Myocyte (in vitro differentiated cells): ENCODE measurements at places on chromosomes 4 and X. TPM values are rescaled to one million over a fixed set of nuclear protein-coding genes. Genes with fewer than 3 reads are reported as not detected.

Gene SSX2B
- total RNA-seq, result not detected in 2 replicates

Gene AASDH
- 10.7 and 10.9 TPM in 2 replicates for total RNA-seq

Gene CT45A3
- total RNA-seq, result not detected in 2 replicates

Gene AVPR2
- total RNA-seq, result 0.48 and 1.0 TPM in 2 replicates

Gene ELOVL6
- 3.6 and 8.9 TPM in 2 replicates for total RNA-seq

DNA sequence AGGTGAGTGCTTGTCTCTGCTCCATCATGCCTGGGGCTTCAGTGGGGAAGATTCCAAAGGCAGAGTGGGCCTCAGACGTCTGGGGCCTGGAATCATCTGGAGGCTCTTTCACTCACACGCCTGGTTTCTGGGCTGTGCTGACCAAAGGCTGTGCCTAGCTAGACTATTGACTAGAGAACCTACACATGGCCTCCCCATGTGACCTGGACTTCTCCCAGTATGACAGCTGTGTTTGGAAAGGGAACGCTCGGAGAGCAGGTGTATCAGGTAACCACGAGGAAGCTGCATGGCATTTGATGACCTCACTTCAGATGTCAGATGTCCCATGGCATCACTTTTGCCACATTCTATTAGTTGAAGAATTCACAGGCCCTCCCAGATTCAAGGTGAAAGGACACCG lies 51.0 kb downstream of the ADGRL3 start:
- peak; percentile 12 for DNase-seq

DNA sequence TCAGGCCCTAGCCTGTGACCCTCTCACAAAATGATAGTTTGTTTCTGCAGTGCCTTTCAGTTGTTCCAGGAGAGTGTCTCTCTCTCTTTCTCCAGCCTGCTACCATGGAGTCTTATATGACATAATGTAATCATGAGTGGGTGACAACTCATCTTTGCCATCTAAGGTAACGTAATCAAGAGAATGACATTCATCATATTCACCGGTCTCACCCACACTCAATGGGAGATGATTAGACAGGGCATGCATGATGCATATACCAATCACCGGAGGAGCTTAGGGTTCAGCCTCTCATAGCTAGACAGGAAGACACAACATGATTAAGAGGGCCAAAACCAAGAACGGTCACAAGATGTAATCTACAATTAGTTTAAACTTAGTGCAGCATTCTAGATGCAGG lies 97.1 kb upstream of the FAM9B start:
- no peak for DNase-seq

DNA sequence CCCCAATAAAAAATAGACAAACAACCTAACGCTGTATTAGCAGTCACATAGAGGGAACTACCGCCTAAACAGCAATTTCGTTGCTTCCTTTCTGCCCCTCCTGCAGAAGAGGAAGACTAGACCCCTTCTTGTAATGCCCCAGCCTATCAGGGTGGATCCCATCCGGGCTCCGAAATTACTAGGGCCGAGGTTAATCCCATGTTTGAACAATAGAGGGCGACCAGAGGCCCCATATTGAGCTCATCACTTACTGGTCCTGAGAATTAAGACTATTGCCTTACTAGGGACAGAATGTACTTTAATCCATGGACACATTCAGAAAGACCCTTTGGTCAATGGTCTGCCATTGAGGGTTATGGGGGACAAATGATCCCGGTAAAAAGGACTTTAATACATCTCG lies 11.8 kb upstream of the ZNF630 start:
- DNase-seq, result peak; percentile 49

DNA sequence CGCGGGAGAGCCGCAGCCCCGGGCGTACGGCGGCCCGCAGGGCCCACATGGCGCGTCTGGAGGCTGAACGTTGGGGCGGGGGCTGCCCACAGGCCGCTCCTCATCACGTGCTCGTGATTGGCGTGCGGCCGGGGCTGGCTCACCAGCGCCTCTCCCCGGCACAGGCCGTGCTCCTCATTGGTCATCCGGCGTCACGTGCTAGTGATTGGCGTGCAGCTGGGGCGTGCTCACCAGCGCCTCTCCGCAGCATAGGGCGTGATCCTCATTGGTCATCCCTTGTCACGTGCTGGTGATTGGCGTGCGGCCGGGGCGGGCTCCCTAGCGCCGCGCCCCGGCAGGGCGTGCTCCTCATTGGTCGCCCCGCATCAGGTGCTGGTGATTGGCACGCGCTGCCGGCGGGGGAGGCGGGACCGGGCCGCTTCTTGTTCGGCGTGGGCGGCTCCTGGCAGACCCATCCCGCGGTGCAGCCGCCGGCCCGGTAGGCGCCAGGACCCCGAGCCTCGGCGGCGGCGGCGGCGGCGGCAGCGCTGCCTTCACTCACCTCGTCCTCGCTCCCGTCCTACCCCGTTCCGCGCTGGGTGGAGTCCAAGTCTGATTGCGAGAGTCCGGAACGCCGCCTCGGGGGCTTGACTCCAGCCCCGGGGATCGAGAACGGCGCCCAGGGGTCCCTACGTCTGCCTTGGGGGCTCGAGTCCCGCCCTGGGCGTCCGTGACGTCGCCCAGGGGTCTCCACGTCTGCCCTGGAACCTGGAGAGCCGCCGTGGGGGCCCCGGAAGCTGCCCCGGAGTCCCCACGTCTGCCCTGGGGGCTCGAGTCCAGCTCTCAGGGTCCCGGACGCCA lies at the start of gene GTPBP6:
Gene GTPBP6 (minus strand): TSS at position 58 of the 840 bp plus-strand sequence. CDS start 9 bp downstream, at position 49.
- DNase-seq, result peak; percentile 100

- DNase-seq, result peak; percentile 29
These were observed 32.1 kb downstream of the CCKAR start for GRCh38 chr4:26458157-26458561.

DNA sequence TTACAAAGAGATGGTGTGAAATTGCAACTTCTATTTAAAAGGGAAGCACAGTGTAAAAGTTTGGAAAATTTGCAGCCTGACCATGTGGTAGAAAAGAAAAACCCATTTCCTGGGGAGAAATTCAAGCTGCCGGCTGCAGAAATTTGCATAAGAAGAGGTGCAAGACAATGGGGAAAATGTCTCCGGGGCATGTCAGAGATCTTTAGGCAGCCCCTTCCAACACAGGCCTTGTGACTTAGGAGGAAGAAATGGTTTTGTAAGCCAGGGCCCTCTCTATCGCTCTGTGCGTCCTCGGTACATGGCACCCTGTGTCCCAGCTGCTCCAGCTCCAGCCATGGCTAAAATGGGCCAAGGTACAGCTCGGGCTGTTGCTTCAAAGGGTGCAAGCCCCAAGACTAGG lies 40.4 kb downstream of the CCDC158 start:
- no peak for DNase-seq

GRCh38 chrX:9668537-9668936 lies 97.1 kb downstream of the GPR143 start:
- no peak for DNase-seq
